ENCODE measurements at places on chromosomes 3 and 15. TPM values are rescaled to one million over a fixed set of nuclear protein-coding genes. Genes with fewer than 3 reads are reported as not detected.

DNA sequence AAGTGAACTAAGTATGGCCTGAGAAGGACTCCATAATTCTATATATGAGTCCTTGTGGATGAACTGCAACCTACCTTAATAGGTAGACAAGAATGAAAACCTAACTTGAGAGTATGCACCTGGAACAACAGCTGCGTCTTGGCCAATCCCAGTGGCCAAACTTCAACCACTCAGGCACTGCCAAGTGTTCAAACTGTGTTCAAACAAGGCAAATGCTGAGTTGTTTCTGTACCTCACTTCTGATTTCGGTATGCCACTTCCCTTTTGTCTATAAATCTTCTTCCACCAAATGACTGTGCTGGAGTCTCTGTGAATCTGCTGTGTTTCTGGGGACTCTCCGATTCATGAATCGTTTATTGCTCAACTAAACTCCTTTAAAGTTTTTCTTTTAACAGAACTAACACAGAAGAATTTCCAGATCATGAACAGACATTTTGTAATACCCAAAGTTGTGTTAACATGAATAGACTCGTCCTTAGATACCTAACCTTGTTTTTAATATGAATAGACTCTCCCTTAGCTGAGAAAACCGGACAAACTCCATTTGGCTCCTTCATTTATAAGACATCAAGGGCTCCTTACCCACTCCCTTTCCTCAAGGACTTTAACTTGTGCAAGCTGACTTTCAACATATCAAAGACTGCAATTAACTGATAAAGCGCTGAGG, 4.1 kb downstream of the ZNF717 start:
- DNase-seq = no peak

GRM2 gene
- total RNA-seq = 4.2 TPM

PROS1 gene
- not detected for total RNA-seq

GRCh38 chr15:48493763-48494225, 151.7 kb downstream of the FBN1 start:
- DNase-seq = no peak

- no peak for DNase-seq
These were observed 28.8 kb downstream of the LRRFIP2 start for GRCh38 chr3:37145611-37146010.

All from CD4-positive, alpha-beta T cell (primary cell).